Activated CD4-positive, CD25-positive, alpha-beta regulatory T cell (primary cell): ENCODE measurements at places on chromosomes 5 and 9.

DNA sequence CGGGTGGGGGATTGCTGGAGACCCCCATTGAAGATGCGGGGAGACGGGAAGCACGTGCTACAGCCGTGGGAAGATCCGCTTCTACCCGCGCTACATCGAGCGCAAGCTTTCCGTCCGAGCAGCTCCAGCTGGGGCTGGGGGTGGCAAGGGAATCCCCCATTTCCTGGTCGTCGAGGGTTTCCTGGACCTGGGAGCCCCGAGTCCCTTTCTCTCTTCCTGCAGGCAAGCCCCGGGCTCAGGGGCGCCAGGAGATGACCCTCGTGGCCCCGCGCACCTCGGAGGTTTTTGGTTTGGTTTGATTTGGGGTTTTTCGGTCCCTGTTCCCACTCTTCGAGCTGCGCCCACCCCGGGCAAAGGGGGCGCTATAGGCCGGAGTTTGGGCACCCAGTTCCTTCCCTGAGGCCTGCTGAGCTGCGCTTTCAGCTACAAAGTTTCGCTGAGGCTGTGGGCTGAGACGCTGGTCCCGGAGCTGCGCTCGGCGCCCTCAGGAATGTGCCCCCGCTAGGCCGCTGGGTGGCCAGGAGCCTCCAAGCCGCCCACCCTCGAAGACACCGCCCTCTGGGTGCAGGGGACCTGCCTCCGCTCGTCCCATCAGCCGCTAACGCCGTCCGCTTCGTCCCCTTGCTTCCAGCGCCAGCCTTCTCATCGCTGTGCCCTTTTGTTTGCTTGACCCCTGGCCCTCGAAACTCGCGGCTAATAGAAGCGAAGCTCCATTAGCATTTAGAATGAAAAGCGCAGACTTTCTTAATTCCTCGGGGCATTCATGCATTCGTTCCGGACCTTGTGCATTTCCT lies 2.9 kb downstream of the NR4A3 start:
- peak; percentile 16 for DNase-seq

DNA sequence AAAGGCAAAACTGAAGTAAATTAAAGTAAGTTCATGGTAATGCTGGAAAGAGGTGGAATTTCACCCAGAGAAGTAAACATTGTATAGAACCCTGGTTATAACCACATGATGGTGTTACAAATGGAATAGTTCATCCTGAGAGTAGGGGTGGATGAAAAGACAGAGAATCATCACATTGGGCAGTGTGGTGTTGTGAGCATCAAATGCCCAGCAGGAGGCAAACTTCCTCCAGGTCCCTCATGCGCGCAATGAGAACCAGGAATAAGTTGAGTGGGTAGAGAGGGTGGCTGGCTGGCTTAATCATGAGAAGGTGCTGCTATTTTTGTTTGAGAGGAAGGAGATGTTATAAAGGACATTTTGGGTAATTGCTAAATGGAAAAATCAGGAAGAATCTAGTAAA lies 163.3 kb upstream of the HMHB1 start:
- no peak for DNase-seq

GRCh38 chr5:160438316-160439204 lies 16.9 kb downstream of the PTTG1 start:
- peak; percentile 30 for DNase-seq

- no peak for DNase-seq
Measured at GRCh38 chr5:75566710-75567309, 44.4 kb upstream of the ANKDD1B start.

GRCh38 chr9:11874414-11874813 lies 818.8 kb upstream of the TYRP1 start:
- DNase-seq = no peak

DNA sequence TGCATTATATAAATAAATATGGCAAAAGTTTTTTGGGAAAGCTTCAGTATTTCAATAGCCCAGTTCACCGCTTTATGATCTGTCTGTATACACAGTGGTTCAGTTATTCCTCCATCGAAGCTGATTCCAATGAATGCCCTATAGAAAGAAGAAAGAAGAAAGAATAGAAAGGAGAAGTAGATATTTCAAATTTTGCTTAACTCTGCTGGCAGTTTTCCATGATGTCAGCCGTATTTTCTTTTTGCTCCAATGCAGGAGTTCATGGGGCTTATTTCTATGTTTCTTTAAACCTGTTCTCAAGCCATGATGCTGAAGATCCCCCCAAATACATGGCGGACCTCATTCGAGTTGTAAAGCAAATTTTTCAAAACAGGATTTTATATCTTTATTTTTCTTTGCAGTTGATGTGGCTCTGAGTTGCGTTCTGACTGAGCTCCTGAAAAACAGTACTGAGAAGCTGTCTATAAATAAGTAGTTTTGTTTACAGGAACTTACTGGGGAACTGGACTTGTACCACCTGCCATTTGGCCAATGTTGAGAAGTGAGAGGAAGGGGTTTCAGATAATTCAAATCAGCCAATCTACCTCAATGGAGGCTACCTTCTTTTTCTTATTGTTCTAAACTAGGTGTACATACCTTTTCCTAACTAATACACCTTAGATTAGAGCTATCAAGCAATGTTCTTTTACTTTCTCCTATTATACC lies 418.5 kb upstream of the MEF2C start:
- no peak for DNase-seq

DNA sequence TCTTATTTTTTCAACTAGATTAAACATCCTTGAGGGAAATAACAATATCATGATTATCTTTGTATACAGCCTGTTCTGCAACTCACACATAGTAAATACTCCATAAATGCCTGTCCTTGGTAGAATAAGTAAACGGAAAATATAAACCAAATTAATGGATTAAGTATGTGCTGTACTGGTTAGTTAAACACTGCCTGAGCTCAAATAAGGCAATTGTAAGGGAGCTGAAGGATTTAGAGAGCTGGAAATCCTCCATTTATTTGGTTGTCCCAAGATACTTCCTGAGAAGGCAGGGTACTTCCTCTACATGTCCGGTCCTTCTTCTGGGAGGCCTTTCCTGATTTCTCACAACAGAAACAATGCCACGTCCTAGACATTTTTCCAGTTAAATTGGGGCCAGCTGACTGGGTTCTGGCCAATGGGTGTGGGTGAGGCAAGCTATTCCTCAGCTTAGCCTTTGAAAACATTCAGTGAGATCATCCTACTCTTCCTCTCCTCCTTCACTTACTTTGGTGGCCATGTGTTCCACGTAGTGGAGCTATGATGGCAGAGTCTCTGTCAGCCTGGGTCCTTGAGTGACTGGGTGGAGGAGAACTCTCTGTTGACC lies 8.5 kb upstream of the C1QTNF3 start:
- DNase-seq = no peak

DNA sequence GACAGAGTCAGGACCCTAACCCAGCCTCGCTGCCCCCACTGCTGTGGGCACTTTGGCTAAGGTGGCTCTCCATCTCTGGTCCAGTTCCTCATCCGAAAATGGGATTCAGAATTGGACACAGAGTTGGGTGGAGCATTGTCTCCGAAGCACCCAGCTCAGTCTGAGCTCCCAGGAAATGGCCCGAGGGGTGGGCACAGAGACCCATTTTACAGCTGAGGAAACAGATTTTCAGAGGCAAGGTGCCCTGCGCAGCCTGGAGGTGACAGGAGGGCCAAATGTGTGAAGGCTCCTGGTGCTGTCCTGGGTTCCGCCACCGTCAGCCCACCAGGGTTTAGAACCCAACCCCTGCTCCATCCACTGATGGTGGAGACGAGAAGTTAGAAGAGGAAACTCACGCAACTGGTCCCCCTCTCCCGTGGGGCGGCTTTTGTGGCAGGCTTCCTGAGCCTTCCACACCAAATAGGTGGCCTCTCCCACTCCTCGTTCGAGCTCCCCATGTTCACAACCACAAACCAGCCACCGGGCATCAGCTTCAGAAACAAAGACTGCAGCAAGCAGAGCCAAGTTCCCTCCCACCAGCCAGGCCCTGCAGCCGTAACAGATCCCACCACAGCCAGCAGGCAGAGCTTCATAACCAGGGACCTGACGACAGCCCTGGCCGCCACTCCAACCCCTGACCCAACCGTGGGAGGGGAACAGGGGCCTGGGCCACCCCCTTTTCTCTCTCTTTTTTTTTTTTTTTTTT lies 90.9 kb upstream of the LMX1B start:
- DNase-seq = no peak

DNA sequence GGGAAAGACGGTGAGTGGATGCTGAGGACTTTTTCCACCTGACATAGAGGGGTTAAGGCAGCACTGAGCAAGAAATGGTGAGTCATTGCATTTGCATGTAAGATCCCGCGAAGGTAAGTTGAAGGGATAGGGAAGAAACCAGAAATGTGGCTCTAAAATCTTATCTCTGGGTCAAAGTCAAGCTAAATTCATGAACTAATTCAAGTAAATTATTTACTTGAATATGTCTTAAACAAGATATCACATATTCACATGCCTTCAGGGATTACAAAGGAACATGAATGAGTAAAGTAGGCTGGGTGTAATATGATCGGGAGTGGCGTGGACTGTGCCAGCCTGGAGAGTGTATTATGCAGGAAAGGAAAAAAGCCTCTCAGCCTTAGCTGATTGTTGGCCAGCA lies 74.4 kb upstream of the EQTN start:
- DNase-seq = no peak

- no peak for DNase-seq
Measured at GRCh38 chr9:136840140-136840876, 2.0 kb upstream of the AJM1 start.

DNA sequence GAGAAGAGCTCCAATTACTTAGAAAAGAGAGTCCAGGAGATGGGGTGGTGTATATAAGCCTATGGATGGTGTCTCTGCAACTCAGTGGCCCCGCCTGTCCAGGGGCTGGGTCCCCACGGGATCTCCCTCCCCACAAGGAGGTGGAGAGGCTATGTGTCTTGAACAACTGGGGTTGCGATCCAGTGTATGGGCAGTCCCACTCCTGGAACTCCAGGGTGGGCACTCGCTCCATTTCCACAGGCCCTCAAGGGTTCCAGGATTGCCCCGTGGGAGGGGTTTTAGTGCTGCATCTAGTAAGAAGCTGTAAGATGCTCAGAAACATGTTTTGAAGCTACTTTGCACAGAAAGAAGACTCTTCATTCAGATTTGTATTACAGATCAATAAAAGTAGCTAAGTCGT lies 558 bp upstream of the SMAD5 start:
- DNase-seq = no peak

DNA sequence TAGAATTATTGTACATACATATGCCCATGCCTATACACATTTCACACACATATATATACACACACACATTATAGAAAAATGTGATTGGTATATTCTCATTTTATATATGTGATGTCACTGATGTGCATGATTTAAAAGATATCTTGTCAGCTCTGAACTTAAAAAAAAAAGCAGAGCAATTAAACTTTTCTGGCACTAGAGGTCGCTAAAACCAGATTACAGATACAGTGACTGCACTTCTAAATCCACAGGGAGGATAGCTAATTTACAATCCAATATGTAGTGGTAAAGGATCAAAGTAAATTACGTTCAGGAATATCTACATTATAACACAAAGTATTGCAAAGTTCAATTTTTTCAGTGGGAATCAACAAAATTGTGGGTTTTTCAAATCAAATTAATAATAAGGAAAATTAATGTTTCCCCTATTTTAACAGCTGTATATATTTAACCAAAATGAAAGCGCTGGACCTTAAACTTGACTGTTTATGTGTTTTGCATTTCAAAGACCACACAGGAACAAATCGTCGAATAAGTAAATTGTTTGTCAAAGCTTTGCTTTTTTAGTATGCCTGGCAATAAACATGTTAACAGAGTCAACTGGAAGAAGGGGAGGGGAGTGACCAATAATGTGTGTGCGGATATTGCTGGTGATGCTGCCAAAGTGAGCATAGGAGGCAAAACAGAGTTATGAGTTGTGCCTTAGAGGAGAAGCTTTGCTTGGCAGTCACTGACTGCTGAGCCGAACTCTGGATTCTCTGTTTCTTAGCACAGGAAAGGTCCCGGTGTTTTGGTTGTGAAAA lies 1201.4 kb upstream of the C9orf72 start:
- DNase-seq = no peak

GRCh38 chr5:147073098-147073497 lies 161.7 kb upstream of the STK32A start:
- DNase-seq = no peak

DNA sequence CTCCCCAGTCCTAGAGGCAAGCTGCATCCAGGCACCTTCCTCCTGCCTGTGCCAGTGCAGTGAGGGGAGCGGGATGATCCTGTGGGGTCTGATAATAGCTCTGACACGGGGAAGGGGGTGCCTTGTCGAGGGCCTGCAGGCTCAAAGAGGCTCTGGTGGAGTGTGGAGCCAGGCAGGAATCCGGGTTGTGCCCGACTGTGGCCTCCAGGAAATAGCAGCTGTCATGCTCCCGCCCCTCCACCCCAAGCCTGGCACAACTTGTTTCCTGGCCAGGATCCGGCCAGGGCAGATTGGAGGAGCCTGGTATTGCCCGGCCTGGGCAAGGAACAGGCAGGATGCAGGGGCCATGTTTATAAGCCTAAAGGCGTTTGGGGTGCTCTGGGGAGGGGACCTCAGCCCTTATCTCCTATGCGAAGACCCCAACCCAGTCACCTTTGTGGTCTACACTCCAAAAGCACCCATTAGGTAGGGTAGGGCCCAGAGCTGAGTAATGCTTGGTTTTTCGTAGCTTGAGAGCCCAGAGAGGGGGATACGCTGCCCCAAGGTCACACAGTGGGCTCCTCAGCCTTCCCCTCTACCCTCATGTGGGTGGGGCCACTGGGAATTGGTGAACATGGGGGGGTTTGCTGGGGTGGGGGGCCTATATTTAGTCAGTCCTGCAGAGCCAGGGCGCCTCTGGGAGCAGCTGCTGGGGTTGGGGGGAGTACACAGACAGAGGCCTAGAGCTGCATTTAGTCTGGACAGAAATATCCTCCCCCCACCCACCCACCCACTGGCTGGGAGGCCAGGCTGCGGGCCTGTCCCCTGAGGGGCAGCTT lies 12.2 kb downstream of the CXXC5 start:
- no peak for DNase-seq

DNA sequence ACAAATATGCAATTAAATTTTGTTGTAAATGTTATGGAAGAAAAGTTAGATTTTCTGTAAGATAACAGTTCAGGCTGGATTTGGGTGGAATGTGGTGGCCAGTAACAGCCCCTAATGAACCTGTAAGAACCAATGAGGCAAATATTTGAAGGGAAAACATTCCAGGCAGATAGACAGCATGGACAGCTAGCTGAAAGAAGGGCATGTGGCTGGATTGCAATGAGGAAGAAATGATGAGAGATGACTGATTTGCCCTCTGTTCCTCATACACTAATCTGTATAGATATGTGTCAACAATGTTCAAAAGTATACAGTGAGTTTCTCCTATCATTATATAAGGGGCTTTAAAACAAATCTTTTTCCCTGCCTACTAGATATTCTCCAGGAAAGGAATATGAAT lies 58.8 kb downstream of the MAN2A1 start:
- no peak for DNase-seq

DNA sequence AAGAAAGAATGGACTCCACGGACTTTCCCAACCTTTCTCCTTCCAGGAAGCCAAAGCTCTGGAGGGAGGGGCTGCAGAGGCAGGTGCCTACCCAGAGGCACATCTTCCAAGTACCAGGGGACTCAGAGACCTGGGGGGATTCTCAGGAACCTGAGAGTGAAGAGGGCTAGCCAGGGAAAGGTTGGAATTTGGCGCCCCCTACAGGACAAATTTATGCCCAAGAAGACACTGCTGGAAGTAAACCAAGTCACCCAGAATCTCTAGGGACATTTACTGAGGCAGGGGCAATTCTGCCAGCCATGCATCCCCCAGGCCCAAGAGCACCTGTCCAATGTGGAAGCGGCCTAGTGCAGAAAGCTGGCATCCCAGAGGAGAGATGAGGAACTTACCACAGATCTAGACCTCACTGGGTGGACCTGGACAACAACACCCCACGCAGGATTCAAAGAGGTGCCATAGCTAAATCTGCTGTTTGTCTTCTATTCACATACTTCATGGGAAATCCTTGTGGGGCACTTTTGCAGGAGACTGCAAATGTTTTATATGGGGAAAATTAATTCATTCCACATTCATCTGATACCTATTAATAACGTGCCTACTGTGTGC lies 25.9 kb upstream of the IDNK start:
- no peak for DNase-seq
